ENCODE measurements at places on chromosomes 11 and 22.

DNA sequence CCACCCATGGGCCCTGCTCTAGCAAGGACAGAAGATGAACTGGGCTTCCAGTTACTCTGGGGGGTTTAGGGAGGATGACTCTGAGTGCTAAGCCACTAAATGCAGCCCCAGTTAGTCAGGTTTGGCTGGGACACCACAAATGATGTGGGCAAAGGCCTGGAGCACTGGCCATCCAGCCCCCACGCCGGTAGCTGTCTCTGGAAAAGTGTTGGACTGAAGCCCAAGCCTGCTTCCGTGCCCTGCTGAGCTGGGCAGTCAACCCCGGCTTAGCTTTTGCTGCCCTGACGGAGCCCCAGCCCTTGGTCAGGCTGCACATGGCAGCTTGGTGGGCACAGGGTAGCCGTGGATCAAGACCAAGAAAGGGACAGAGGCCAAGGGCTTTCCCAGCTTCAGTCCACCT is 5.7 kb upstream of the GSTP1 start:
- DNase-seq = no peak

GRCh38 chr22:36928786-36929535 is 15.5 kb downstream of the CSF2RB start:
- no peak for DNase-seq

- DNase-seq = no peak
Measured at GRCh38 chr11:63155794-63156193, 11.8 kb upstream of the SLC22A24 start.

GRCh38 chr22:26570115-26570514 is 19.8 kb downstream of the TPST2 start:
- DNase-seq = no peak
